NCI-H774 (cell line): ENCODE measurements at places on chromosomes 5 and 9.

DNA sequence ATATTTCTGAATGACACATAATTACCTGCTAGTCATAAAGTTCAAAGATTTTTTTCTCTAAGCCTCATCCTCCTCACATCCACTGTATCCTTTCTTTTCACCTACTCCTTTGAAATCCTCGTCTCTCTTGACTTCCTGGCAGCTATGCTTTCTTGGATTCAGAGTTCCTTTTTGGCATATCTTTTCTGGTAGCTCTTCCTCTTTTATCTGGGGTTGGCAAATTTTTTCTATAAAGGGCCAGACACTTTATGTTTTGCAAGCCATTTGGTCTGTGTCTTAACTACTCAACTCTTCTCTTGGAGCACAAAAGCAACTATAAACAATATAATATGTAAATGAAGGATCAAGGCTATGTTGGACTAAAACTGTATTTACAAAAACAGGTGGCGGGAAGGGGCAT, 197.5 kb downstream of the KIAA0825 start:
- no peak for DNase-seq

- DNase-seq: no peak
Observed at GRCh38 chr9:89038382-89039103, 47.3 kb downstream of the S1PR3 start.

- DNase-seq: no peak
Observed at GRCh38 chr5:176719113-176719739, 71.9 kb downstream of the TSPAN17 start.

- DNase-seq: no peak
Observed at GRCh38 chr5:9239626-9240025, 306.2 kb downstream of the SEMA5A start.

DNA sequence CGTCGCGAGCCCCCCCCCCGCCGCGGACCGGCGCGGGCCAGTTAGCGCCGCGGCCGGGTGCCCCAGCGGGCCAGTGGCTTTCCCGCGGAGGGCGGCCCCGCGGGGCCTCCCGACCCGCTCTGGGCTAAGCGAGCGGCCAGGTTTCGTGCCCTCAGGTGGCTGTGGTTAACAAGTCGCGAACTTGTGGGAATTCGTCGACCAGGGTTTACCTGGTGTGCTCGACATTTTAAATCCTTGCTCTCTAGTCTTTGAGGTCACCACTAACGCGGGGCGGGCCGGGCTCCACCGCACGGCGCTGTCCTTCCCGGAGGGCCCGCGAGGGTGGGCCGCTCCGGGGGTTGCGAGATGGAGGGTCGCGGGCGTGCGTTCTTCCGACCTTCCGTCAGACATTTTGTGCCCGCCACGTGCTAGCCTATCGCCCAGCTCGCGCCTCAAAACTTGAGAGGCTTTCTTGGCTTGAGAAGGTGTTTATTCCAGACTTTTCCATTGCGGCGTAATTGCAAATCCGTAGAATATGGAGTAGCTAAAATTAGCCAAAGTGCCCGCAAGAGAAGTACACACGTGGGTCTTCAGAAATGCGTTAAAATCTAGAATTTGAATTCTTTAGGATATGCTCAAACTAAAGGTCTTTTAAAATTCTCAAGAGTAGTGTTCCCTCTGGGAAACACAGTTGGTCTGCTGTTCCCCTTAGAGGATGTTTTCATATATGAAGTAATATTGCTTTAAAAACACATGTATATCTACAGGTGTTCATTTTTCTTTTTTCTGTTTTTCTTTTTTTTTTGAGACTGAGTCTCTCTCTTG, 2.1 kb downstream of the ANP32B start:
- no peak for DNase-seq
